ENCODE measurements at places on chromosomes 6 and 20.

GRCh38 chr6:109060571-109060970, 34.1 kb downstream of the SESN1 start:
- no peak for DNase-seq

- no peak for DNase-seq
These were observed 316.7 kb upstream of the HS3ST5 start for GRCh38 chr6:114659513-114659912.

GRCh38 chr20:7161690-7162089, 394.2 kb downstream of the BMP2 start:
- no peak for DNase-seq

GRCh38 chr6:132663661-132664060, 4.7 kb upstream of the TAAR1 start:
- DNase-seq = no peak

- no peak for DNase-seq
These were observed 34.1 kb downstream of the TRMT11 start for GRCh38 chr6:126020305-126021050.

DNA sequence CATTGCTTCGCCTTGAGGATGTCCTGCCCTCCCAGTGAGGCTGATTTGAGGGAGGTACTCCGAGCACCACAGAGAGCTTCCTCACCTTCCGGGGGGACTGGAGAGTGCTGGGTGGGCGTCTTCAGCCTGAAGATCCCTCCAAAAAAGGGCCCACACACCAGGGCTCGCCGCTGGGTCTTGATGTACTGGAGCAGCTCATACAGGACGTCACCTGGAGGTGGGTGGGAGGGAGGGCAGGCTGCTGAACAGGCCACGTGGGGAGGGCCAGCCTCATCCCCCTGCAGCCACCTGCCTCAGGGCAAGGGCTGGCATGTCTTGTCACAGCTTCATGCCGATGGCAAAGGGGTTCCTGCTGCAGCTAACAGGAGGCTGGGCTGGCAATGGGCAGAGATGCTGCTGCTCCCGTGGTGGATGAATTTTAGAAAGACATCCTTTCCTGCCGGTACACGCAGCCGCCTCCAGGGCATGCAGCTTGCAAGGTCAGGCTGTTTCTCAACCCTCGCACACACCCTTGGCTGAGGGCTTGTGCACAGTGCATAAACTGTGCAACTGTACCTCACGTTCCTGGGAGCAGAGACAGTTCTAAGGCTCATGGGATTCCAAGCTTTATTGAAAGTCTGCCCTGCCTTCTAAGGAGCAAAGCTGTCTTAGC, 14.0 kb downstream of the ETV7 start:
- DNase-seq = no peak

- no peak for DNase-seq
These were observed 301.8 kb upstream of the ID4 start for GRCh38 chr6:19535351-19535750.

DNA sequence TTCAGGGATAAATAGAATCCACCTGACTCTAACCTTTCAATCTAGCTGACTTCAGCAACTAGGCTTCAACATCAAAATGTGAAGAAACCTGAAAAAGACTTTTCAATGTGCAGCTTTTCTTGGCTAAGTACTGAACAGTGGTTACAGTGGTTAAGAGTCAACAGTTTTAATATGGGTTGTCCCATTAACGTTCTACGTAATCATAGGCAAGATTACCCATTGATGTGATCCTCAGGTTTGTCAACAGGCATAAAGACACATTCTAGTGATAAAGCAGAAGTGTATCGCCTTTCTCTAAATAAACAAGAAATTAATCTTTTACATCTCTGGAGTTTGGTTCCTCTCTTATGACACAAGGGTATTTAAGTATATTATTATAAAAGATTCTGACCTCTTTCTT, 154.1 kb upstream of the RUNX2 start:
- no peak for DNase-seq

GRCh38 chr20:63454731-63455567, 17.5 kb downstream of the KCNQ2 start:
- DNase-seq = no peak

DNA sequence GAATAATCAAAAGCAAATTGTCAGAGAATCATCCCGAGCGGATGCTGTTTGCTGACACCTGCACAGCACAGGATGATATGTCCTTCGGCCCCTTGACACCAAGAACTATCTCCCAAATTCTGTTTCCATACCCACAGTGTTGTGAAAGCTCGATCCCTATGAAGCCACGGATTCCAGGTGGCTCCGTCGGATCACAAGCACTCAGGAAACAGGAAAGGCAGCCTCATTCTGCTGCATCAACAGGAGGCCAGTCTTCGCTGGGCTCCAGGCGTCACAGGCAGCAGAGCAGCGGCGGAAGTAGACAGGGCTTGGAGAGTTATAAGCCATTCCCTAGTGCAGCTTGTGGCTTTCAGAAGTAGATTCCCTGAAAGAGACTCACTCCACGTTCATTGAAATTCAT, 342.3 kb downstream of the C6orf118 start:
- no peak for DNase-seq

DNA sequence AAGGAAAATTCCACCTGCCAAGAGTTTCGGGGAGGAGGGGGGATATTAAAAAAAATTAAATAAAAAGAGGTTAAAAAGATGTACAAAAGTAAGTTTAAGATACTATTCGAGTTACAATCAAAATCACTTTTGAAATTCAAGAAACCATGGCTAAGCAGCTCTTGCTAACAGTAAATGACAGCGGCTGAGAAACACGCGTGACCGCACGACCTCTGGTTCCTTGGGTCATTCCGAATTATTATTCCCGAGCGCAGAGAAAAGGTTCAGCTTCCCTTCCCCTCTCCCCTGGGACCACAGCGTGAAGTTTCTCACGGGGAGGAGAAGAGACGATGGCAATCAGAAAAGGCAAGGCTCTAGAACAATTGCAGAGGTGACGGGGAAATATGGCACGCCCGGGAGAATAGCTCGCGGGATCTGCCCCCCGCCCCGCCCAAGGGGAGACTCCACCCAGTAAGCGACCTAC, 496 bp downstream of the TMEM242 start:
- DNase-seq = no peak

DNA sequence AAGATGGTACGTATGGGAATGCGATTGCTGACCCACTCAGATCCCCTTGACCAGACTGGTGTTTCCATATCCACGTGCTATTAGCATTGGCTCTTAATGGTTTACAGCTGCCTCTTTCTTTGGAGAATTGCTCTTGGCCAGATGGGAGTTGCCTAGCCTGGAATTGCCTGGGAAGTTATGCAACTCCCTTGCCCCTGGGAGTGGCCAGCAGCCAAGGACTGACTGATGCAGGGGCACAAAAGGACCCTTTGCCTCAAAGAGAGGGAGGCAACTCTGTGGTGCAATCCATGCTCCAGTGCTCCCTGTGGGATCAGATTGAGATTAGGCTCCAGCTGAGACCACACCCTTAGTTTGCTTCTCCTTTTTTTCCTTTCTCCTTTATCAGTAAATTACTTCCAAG, 203.5 kb upstream of the JAG1 start:
- DNase-seq = no peak

DNA sequence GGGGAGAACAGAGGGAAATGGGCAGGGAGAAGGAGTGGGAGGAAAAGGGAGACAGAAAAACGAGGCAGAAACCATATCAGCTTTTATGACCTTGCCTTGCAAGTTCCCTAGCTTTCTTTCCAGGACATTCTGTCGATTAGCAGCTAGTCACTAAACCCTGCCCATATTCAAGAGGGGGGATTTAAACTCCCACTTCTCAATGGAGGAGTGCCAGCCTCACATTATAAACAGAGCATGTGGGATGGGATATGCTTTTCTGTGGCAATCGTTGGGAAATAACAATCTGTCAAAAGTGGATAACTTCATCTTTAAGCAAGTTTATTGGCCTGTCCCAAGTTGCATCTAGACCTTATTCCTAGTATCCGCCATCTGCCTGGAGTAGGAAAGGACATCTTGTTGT, 57.0 kb upstream of the TMEM170B start:
- DNase-seq = no peak

- no peak for DNase-seq
These were observed 51.8 kb upstream of the GPR31 start for GRCh38 chr6:167209577-167209975.

GRCh38 chr6:62803094-62803493, 408.2 kb upstream of the FKBP1C start:
- DNase-seq = no peak

- no peak for DNase-seq
These were observed 4.6 kb upstream of the BICRAL start for GRCh38 chr6:42777126-42777822.

GRCh38 chr6:152642578-152643375, 5.6 kb upstream of the SYNE1 start:
- DNase-seq = no peak
